ENCODE measurements at places on chromosomes 1 and 21.

- no peak overlapping the region for H3K27ac ChIP-seq
- DNase-seq = no peak
- no peaks in the 10 kb centered on the region for H3K36me3 ChIP-seq
- H3K4me1 ChIP-seq = no peaks in the 10 kb centered on the region
- H3K4me3 ChIP-seq = no peak overlapping the region
- H3K27me3 ChIP-seq = peaks cover 1% of the 10 kb centered on the region
These were observed 2133.0 kb downstream of the NCAM2 start for GRCh38 chr21:23131177-23131576.

DNA sequence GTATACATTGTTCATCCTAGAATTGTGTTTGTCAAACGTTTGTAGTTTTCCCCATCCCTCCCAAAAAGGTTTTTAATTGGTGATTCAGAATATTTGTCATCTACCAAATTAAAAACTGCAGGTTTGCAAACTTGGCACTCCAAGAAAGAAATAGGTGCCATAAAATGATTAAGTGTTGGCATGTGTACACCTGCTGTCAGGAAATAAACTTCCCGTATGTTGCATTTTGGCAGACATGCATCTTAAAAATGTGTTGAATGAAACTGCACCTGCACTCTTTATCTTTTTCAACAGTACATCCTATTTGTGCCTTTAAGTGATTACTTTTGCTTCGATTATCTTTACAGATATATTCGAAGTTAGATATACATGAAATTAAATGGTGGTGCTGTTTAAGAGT, 7.3 kb downstream of the B3GALT2 start:
- H3K4me1 ChIP-seq = no peaks in the 10 kb centered on the region
- no peak overlapping the region for H3K4me3 ChIP-seq
- H3K27me3 ChIP-seq = no peaks in the 10 kb centered on the region
- DNase-seq = no peak
- no peaks in the 10 kb centered on the region for H3K36me3 ChIP-seq

GRCh38 chr1:7654725-7655124, 116.4 kb upstream of the VAMP3 start:
- H3K27ac ChIP-seq = no peak overlapping the region
- H3K36me3 ChIP-seq = no peaks in the 10 kb centered on the region
- H3K4me1 ChIP-seq = no peaks in the 10 kb centered on the region
- no peak overlapping the region for H3K4me3 ChIP-seq
- peaks cover 5% of the 10 kb centered on the region for H3K27me3 ChIP-seq
- no peak for DNase-seq

DNA sequence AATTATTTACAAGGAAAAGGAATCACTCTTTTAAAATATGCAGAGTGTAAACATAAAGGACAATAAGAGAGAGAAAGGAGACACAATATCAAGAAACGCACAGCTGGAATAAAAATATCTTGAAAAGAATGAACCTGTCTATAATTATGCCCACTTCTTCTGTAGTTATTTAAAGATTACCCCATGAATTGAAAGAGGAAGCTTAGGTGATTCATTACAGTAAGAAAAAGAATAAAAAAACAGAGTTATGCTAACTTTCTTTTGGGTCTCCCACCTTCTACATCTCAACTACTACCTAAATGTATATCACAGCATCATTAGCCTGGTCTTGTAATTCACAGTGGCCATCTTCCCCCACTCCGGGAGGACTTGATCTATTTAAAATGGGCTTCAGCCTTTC, 182.1 kb downstream of the MRPL39 start:
- H3K27me3 ChIP-seq = no peaks in the 10 kb centered on the region
- no peak overlapping the region for H3K4me3 ChIP-seq
- no peaks in the 10 kb centered on the region for H3K36me3 ChIP-seq
- no peak overlapping the region for H3K27ac ChIP-seq
- DNase-seq = no peak
- no peaks in the 10 kb centered on the region for H3K4me1 ChIP-seq

DNA sequence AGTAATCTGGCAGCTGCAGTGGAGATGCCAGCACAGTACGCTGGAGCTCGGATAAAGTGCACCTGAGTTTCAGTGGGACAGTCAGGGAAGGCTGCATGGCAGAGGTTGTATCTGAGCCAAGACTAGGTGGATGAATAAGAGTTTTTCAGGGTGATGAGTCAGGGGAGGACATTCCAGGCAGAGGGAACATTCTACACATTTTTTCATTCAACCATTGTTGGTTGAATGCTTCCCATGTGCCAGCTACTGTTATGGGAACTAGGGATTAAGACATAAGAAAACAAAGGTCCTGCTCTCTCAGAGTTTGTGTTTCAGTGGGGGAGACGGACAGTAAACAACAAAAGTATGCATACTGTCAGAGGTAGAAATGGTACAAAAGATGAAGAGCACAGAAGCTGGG, 5.2 kb downstream of the LEPR start:
- peaks cover 40% of the 10 kb centered on the region for H3K4me1 ChIP-seq
- no peak for DNase-seq
- peak overlapping the region; percentile 82 for H3K27ac ChIP-seq
- peak overlapping the region; percentile 7 for H3K4me3 ChIP-seq
- peaks cover 5% of the 10 kb centered on the region for H3K27me3 ChIP-seq

- no peak for DNase-seq
- peaks cover 12% of the 10 kb centered on the region for H3K4me1 ChIP-seq
- no peak overlapping the region for H3K4me3 ChIP-seq
These were observed 209.5 kb downstream of the RERE start for GRCh38 chr1:8607906-8608305.

DNA sequence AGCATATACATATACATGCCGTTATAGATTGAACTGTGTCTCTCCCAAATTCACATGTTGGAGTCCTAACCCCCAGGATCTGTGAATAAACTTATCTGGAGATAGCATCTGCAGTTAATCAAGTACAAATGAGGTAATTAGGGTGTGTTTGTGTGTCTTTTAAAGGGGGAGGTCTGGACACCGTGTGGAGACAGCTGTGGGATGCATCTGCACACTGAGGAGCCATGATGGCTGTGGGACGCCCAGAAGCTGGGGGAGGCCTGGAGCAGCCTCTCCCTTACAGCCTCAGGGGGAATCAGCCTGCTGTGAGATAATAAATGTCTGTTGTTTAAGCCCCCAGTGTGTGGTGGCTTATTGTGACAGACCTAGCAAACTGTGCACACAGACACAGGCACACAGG, 51.8 kb upstream of the COL18A1 start:
- no peak overlapping the region for H3K4me3 ChIP-seq
- H3K36me3 ChIP-seq = no peaks in the 10 kb centered on the region
- no peak for DNase-seq
- H3K27me3 ChIP-seq = peaks cover 2% of the 10 kb centered on the region

DNA sequence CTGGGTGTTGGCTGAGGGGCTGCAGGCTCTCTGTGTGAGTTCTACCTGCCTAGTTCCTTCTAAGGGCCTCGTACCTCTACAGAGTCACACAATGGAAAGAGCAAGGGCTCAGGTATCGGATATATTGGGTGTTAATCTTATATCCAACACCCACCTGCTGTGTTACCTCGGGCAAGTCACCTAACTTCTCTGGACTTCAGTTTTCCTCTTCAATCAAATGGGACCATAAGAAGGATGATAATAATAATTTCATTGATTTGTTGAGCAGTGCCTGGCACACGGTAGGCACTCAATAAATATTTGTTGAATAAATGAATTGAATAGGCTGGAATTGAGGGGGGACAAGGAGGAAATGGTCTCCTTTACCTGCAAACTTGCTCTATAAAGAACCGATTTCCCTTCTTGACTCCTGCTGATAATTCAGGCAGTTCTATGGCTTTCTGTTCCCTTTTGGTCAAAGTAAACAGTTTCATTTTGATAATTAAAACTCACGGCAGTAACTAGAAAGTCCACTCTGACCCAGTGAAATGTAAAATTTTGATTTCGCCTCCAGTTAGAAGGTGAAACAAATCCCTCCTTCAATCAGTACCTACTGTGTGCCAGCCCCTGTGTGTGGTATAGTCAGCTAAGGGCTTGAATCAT, 16.5 kb upstream of the MAN1C1 start:
- peaks cover 6% of the 10 kb centered on the region for H3K4me1 ChIP-seq
- H3K27me3 ChIP-seq = peaks cover 9% of the 10 kb centered on the region
- H3K4me3 ChIP-seq = no peak overlapping the region

- no peak for DNase-seq
- peaks cover 2% of the 10 kb centered on the region for H3K4me1 ChIP-seq
- no peak overlapping the region for H3K27ac ChIP-seq
- H3K27me3 ChIP-seq = peaks cover 2% of the 10 kb centered on the region
- H3K4me3 ChIP-seq = no peak overlapping the region
These were observed 40.7 kb upstream of the DHCR24 start for GRCh38 chr1:54927472-54928240.

- H3K27me3 ChIP-seq = no peaks in the 10 kb centered on the region
- DNase-seq = no peak
- no peak overlapping the region for H3K4me3 ChIP-seq
- no peaks in the 10 kb centered on the region for H3K36me3 ChIP-seq
- H3K4me1 ChIP-seq = no peaks in the 10 kb centered on the region
These were observed 25.7 kb upstream of the OR10J5 start for GRCh38 chr1:159561497-159561896.

- no peak for DNase-seq
- no peak overlapping the region for H3K4me3 ChIP-seq
- H3K4me1 ChIP-seq = no peaks in the 10 kb centered on the region
- peaks cover 1% of the 10 kb centered on the region for H3K27me3 ChIP-seq
These were observed 186.2 kb downstream of the RHOU start for GRCh38 chr1:228921481-228921880.

- H3K4me3 ChIP-seq = no peak overlapping the region
- H3K4me1 ChIP-seq = peaks cover 4% of the 10 kb centered on the region
- no peak for DNase-seq
- H3K36me3 ChIP-seq = no peaks in the 10 kb centered on the region
- no peaks in the 10 kb centered on the region for H3K27me3 ChIP-seq
- H3K27ac ChIP-seq = no peak overlapping the region
These were observed 58.6 kb upstream of the NTPCR start for GRCh38 chr1:232891656-232892317.

DNA sequence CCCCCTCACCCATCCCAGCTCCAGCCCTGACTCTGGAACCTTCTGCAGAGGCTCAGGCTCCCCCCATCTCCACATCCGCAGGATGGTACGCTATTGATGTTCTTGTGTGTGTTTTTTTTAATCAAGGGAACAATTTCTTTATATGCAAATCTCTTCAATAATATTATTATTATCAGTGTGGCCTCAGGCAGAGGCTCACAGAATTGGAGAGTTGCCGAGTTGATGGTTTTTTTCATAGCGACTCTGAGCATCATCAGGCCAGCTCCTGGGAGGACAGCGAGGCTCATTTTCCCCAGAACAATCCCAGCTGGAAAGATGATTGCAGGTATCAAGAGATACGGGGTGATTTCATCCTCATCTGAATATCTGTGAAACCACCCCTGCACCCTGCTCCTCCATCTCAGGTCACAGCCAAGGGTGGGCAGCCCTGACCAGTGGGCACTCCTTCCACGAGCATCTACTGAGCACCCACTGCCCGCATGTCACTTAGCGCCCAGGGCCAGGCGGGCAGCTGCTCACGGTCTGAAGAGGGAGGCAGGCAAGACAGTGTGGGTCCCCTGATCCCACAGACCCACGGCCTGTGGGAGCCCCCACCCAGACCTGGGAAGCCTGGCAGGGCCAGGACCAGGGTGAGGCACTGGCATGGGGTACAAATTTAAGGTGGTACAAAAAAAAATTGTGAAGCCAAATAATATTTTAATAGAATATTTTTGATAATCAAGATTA, 245.6 kb upstream of the VAMP3 start:
- no peak overlapping the region for H3K27ac ChIP-seq
- H3K27me3 ChIP-seq = peaks cover 6% of the 10 kb centered on the region
- H3K4me3 ChIP-seq = no peak overlapping the region
- H3K4me1 ChIP-seq = no peaks in the 10 kb centered on the region
- DNase-seq = no peak

GRCh38 chr1:110829955-110830553, 42.9 kb upstream of the CD53 start:
- no peaks in the 10 kb centered on the region for H3K27me3 ChIP-seq
- peak; percentile 17 for DNase-seq
- H3K36me3 ChIP-seq = no peaks in the 10 kb centered on the region
- no peaks in the 10 kb centered on the region for H3K4me1 ChIP-seq
- no peak overlapping the region for H3K4me3 ChIP-seq
- H3K27ac ChIP-seq = no peak overlapping the region

- peak overlapping the region; percentile 85 for H3K27ac ChIP-seq
- no peaks in the 10 kb centered on the region for H3K36me3 ChIP-seq
- peaks cover 11% of the 10 kb centered on the region for H3K27me3 ChIP-seq
- H3K4me1 ChIP-seq = peaks cover 38% of the 10 kb centered on the region
- peak; percentile 32 for DNase-seq
- H3K4me3 ChIP-seq = no peak overlapping the region
These were observed 80.0 kb downstream of the NDUFS5 start for GRCh38 chr1:39105841-39106765.

GRCh38 chr1:84078108-84078841, 65.8 kb upstream of the PRKACB start:
- H3K4me3 ChIP-seq = peak overlapping the region; percentile 91
- peaks cover 6% of the 10 kb centered on the region for H3K36me3 ChIP-seq
- H3K27me3 ChIP-seq = peaks cover 10% of the 10 kb centered on the region
- H3K4me1 ChIP-seq = peaks cover 12% of the 10 kb centered on the region

- peaks cover 11% of the 10 kb centered on the region for H3K4me1 ChIP-seq
- DNase-seq = no peak
- H3K27me3 ChIP-seq = peaks cover 4% of the 10 kb centered on the region
- H3K4me3 ChIP-seq = no peak overlapping the region
- H3K36me3 ChIP-seq = peaks cover 5% of the 10 kb centered on the region
These were observed 332.9 kb downstream of the SRGAP2C start for GRCh38 chr1:121517586-121518230.

GRCh38 chr1:33274446-33274845, 18.2 kb downstream of the ZNF362 start:
- peaks cover 22% of the 10 kb centered on the region for H3K36me3 ChIP-seq
- H3K4me1 ChIP-seq = peaks cover 27% of the 10 kb centered on the region
- peaks cover 6% of the 10 kb centered on the region for H3K27me3 ChIP-seq

GRCh38 chr1:109322974-109323373, 16.2 kb upstream of the MYBPHL start:
- no peak overlapping the region for H3K4me3 ChIP-seq
- H3K27me3 ChIP-seq = peaks cover 3% of the 10 kb centered on the region
- H3K36me3 ChIP-seq = peaks cover 30% of the 10 kb centered on the region
- peaks cover 6% of the 10 kb centered on the region for H3K4me1 ChIP-seq
- H3K27ac ChIP-seq = no peak overlapping the region
- DNase-seq = no peak

DNA sequence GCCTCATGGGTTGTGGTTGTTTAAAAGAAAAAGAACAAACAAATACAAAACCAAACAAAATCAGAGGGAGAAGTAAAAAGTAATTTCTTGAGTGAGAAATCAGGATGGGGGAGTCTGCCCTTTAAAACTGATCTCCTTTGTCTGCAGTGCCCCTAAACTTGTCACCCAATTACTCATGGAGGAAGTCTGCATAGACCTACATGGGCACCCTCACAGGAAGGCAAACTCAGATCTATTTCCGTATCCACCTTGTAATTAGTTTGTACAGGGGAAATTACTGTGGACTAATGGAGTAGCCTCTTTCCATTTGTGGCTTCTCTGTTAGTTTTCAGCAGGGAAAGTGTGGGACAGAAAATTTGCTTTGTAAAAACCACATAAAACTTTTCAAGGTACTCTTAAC, 600.4 kb downstream of the ADGRL2 start:
- H3K4me1 ChIP-seq = peaks cover 17% of the 10 kb centered on the region
- no peaks in the 10 kb centered on the region for H3K36me3 ChIP-seq
- no peak overlapping the region for H3K4me3 ChIP-seq
- no peaks in the 10 kb centered on the region for H3K27me3 ChIP-seq
- no peak for DNase-seq

GRCh38 chr1:74937176-74937575, 197.0 kb upstream of the LHX8 start:
- no peak for DNase-seq
- no peaks in the 10 kb centered on the region for H3K4me1 ChIP-seq
- no peaks in the 10 kb centered on the region for H3K36me3 ChIP-seq
- H3K27me3 ChIP-seq = no peaks in the 10 kb centered on the region
- no peak overlapping the region for H3K4me3 ChIP-seq
- no peak overlapping the region for H3K27ac ChIP-seq

Measured in endothelial cell (in vitro differentiated cells).